Naive thymus-derived CD4-positive, alpha-beta T cell (primary cell): ENCODE measurements at places on chromosomes 1 and 21. TPM values are rescaled to one million over a fixed set of nuclear protein-coding genes. Genes with fewer than 3 reads are reported as not detected.

DNA sequence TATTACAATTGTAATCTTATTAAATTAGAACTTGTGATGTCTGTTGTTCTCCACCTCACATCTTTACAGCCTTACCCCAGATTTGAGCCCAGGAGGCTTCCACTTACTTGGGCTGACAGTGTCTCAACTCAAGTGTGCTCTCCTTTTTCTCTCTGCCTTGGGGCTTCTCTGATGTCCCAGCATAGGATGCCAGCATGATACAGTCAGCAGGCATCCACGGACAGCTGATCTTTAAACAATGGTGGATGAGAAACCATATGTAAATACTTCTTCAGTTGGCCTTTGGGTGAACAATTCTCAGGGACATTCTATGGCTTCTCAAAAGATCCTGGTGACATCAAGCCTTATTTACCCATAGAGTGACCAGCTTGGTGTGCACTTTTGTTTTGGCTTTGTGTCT is 107.6 kb upstream of the GORAB start:
- DNase-seq = no peak

DNA sequence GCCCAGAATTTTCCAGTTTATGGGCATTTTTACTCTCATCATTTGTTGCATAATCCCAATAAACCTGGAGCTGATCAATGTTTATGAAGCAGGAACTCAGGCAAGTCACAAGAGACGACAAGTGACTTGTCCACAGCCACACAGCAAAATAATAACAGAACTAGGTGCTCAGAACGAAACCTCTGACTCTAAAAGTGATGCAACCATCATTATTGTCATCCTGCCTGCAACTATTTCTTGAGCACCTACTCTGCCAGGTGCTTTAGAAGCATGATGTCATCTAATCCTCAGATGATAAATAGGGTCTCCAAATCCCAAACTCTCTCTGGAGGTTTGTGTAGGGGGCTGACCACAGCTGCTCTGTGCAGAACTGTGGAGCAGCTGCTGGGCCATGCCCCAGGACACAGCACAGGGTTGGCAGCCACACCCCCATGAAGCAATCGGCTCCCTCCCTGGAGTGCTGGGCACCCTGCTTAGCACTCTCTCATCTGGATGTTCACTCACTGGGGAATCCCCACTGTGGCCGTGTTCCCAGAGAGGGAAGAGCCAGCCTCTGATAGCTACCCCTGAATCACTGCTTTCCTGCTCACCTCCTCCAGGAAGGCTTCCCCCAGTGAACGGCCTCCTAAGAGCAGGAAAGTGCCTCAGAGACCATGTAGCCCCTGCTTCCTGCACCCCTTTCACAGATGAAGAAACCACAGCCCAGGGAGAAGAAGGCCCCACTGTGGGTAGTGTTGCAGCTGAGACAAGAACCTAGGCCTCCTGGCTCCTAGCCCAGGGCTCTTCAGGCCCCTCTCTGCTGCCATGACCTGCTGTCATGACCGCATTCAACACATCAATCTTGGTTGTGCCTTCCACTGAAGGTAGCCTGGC is 2.1 kb downstream of the TTC22 start:
- DNase-seq = peak; percentile 42

GRCh38 chr21:39105341-39105765 is 77.9 kb downstream of the PSMG1 start:
- no peak for DNase-seq

- no peak for DNase-seq
Observed at GRCh38 chr1:87852410-87853161, 523.9 kb downstream of the LMO4 start.

DNA sequence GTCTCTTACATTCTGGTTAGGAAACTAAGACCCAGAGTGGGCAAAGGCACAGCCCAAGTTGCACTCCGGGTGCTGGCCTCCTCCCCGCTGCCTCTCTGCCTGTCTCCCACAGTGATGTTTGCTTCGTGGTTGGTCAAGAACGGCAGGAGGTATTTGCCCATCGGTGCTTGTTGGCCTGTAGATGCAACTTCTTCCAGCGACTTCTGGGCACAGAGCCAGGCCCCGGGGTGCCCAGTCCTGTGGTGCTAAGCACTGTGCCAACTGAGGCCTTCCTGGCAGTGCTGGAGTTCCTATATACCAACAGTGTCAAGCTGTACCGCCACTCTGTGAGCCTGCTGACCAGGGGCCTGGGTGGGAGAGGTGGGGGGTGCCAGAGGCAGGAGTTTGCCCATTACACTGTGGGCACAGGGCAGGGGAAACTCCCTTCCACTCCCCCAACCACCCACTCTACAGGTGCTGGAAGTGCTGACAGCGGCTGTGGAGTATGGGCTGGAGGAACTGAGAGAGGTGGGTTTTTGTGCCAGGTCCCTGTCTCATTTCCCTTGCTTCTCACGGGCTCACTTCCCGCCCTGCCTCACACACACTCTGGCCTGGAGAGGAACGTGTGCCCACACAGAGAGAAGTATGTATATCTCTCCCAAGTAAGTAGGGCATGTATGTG is 1.9 kb downstream of the BTBD19 start:
- peak; percentile 23 for DNase-seq

- DNase-seq = no peak
Observed at GRCh38 chr1:180881806-180882509, 30.7 kb upstream of the KIAA1614 start.

DNA sequence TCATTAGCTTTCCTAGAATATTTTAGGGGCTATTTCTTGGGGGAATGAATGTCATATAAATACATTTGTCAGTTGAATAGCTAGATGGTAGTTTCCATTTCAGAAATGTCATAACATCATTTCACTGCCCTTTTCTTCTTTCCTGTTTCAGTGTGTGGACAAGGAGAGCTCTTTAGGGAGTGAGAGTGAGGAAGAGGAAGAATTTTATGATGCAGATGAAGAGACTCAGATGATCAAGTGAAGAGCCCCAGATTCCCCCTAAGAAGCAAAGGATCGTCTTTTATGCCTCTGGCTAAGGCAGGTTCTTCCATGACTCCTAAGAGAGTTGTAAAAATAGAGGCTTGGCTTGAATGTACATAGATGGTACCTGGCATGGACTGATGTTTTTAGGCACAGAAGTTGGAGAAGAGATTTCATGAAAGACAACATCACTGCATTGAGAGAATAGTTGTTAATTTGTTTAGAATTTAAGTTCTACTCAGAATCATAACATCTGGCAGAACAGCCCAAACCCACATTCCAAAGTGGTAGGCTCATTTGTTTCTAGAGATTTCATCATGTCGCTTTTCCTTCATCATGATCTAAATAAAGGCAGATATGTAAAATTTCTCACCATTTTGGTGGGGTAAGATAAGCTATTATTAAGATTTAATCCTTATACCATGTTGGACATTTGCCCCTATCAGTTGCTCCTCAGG is 44.2 kb upstream of the MAB21L3 start:
- no peak for DNase-seq

DNA sequence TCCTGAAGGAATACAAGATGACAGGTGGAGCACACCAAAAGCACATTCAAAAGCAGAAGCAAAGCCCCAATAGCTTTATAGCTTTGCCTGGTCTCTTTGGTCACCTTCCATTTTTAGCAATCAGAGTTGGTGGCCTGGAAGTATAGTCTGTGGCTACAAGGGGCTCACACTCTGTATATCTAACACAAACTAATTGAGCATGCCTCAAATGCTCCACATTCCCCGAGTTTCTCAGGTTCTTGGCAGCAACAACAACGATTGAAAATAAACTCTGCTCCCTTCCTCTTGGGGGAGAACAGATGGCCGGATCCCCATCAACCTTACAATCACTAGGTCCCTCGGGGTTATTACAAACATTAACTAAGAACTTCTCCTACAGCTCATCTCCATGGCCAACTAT is 24.9 kb upstream of the TADA1 start:
- DNase-seq = no peak

DNA sequence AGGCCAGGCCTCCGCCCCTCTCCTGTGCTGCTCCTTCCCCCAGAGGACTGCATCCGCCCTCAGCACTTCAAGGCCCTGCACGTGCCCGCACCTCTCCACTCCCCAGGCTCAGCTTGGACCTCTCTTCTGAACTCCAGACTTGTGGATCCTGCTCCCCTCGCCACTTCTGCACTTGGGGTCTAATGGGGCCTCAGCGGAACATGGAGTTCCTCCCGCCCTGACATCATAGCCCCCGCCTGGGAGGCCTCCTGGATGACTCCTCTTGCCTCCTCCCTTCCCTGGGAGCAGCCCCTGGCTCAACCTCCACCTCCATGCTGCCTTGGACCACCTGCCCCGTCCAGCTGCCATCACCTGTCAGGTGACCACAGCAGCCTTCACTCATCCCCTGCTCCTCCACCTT is 10.1 kb downstream of the OXCT2 start:
- DNase-seq = no peak

DNA sequence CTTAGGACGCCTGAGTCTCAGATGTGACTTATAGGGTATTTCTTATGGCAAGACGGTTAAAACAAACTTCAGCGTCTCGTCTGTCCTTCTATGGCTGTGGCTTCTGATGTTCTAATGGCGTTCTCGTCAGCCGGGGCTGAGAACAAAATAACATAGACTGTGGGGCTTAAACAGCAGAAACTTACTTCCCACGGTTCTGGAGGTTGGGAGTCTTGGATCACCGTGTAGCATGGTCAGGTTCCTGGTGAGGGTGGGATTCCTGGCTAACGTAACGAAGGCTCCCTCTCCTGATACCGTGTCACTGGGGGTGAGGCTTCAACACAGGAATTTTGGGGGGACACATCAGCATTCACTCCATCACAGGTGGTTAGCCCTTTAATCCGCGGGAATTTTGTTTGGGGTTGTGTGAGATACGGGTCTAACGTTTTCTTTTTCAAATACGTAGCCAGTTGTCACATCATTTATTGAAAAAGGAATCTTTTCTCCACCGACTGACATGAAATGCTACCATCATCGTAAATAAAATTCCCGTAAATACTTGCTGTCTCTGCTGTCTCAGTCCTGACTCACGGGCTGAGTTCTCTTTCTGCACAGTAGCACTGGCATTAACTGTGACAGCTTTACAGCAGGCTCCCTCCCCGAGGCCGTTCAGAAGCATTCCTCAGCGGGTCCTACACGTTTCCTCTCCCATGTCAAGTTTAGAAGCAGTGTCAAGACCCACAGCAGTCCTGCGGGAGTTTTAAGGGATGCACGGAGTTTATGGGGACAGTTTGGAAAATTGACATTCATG is 8.1 kb upstream of the POFUT2 start:
- no peak for DNase-seq

GRCh38 chr1:19066874-19067181 is 110.4 kb upstream of the IFFO2 start:
- no peak for DNase-seq

DNA sequence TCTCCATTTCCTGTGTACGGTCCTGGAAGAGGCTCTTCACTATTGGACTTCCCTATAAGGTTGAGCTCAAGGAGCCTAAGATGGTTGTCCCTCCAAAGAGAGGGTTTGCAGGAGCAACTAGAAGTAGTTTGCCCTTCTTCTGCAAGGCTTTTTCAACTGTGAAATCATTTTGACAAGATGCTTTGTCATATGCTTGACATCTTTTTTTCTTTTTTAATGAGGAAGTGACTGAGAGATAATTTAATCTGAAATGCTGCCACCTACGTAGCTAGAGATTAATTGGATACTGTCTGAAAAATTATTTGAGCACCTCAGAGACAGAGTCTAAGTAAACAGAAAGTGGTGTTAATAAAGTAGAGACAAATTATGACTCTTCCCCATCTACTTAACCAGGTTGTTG is 97.0 kb downstream of the CHRM3 start:
- no peak for DNase-seq

DNA sequence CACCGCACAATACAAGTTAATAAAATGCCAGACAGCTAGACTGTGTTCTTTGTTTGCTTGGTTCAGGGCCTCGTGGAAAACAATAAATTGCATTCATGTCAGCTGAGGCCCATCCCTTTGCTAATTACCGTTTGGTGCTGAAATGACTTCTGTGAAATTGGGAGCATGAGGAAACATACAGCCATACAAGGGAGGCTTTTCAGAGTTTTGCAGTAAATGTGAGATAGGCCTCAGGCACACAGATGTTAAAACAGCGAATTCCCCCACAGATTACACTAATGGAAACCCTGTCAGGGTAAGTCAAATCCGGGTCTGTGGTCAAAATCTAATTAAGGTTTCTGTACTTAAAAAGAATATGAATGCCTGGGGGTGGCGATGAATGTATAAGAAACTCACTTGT is 173.5 kb upstream of the LMO4 start:
- no peak for DNase-seq

DNA sequence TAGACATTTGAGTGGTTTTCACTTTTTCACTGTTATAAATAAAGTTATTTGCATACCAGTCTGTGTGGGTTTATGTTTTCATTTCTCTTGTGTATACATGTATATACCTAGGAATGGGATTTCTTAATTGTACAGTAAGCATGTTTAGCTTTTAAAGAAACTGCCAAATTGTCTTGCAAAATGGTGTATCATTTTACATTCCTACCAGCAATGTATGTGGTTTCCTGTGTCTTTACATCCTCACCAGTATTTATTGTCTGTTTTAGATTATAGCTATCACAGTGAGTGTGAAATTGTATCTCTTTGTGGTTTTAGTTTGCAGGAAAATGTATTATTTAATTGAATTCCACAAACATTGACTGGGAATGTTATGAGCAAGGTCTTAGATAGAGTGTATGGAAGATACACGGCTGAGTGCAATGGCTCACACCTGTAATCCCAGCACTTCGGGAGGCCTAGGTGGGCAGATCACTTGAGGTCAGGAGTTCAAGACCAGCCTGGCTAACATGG is 57.3 kb downstream of the MACF1 start:
- DNase-seq = no peak

DNA sequence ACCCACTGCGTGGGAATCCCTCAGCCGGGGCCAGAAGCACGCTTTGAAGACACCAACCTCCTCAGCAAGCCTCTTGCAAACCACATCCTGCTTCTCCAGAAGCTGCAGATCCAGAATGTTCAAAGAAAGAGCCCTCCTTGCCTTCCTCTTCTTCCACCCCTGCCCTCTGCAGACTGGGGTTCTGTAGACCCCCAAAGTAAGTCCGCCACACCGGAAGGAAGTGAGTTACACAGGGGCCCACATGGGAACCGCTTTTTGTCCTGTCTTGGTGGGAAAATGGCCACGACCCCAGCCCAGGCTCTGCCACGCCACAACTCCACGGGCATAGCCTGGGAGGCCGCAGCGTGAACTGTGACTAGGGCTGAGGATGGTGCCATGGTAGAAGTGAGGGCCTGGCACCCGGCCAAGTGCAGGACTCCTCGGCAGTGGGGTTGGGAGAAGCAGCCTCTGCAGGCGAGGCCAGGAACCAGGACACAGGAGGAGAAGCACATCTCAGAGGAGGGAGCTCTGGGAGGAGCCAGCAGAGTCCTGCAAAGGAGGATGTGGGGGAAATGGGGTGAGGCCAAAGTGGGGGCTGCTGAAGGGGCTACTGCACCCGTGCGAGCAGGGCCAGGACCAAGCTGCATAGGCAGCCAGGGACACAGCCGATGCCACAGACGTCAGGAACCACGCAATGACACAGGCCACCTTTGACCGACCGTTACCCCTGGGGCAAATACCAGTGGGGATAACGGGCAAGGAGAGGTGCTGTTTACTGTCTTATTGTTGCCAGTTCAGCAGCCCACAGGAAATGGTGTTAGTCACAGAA is 30.9 kb downstream of the PDE9A start:
- DNase-seq = peak; percentile 68

GRCh38 chr1:58439946-58440345 is 106.6 kb downstream of the OMA1 start:
- DNase-seq = no peak

Gene ELAVL4
- total RNA-seq = 0.76 TPM

Gene BCL2L15
- 1.6 TPM for total RNA-seq

Gene SH3BP5L
- 33.3 and 33.7 TPM in 2 replicates for total RNA-seq

Gene CR1L
- 0.53 TPM for total RNA-seq

Gene WNT4
- total RNA-seq = not detected

Gene TNFSF4
- 1.6 TPM for total RNA-seq

Gene BRINP3
- total RNA-seq = not detected

Gene PDPN
- not detected in 2 replicates for total RNA-seq

Gene MFSD2A
- total RNA-seq = 0.70 TPM

Gene RIPPLY3
- total RNA-seq = not detected

Gene LINGO4
- total RNA-seq = not detected

Gene PLA2G2F
- total RNA-seq = not detected
